Dorsolateral prefrontal cortex (tissue), 122 donors: ENCODE measurements at places on chromosomes 5 and 9.

GRCh38 chr5:59905188-59905587 is 11.7 kb upstream of the PDE4D start:
- no peak for DNase-seq

DNA sequence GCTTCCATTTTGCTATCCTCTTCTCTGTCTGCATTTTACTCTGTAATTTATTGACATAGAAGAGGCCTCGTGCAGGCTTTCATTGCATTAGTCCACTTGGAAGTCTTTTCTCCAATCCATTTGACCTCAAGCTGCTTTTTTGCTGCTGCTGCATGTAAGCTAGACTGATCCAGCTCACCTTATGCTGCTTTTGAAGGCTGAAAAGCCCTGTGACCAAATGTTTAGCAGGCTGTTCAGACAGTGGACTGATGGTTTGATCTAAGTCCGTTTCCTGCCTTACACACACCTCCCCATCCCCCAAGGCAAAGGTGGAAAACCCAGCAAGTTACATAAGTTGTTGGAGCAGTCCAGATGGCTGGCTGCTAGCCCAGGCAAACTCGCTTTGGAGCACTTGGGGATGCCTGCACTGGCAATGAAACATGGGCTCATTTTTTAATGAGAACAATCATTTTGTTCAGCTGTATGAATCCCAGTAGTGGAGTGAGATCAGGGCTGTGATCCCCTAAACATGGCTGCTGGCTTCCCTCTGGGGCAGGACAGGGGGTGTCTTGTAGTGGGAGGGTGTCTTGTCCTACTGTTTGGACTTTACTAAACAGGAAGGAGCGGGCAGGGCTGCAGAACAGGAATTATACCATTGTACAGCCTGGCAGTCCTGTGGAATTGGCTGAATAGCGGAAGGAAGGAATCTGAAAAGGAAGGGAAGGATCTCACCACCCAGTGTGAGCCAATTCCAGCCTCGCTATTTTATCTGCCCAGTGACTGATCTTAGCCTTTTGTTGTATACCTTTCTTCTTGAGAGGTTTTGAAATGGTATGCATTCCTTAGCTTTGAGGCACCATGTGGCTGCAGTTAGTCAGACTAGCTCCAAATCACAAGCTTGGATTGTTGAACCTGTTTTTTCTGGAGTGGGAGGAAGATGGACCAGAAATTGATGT is 212.0 kb downstream of the ARHGAP26 start:
- DNase-seq: peak; percentile 83

- no peak for DNase-seq
These were observed 70.3 kb downstream of the ZNF366 start for GRCh38 chr5:72436796-72437471.

- DNase-seq: no peak
These were observed 234.0 kb downstream of the CACNA1B start for GRCh38 chr9:138111607-138112006.

DNA sequence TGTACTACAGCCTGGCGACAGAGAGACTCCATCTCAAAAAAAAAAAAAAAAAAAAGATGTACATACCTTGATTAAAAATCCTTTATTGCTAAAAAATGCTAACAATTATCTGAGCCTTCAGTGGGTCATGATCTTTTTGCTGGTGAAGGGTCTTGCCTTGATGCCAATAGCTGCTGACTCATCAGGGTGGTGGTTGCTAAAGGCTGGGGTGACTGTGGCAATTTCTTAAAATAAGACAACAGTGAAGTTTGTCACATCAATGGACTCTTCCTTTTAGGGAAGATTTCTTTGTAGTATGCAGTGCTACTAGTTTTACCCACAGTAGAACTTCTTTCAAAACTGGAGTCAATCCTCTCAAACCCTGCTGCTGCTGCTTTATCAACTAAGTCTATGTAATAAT is 33.9 kb upstream of the OTULINL start:
- DNase-seq: no peak

- no peak for DNase-seq
These were observed 130.2 kb downstream of the MED10 start for GRCh38 chr5:6248132-6248531.

- DNase-seq: no peak
These were observed 806.9 kb upstream of the CDH9 start for GRCh38 chr5:27845248-27845647.

- DNase-seq: no peak
These were observed 117.3 kb downstream of the ADAMTSL1 start for GRCh38 chr9:18591261-18591660.
